Hypothalamus (tissue), 51 donors: ENCODE measurements at places on chromosomes 13 and 19.
A peak's percentile ranks its signal among the peaks of the same experiment; 100 is the strongest.

DNA sequence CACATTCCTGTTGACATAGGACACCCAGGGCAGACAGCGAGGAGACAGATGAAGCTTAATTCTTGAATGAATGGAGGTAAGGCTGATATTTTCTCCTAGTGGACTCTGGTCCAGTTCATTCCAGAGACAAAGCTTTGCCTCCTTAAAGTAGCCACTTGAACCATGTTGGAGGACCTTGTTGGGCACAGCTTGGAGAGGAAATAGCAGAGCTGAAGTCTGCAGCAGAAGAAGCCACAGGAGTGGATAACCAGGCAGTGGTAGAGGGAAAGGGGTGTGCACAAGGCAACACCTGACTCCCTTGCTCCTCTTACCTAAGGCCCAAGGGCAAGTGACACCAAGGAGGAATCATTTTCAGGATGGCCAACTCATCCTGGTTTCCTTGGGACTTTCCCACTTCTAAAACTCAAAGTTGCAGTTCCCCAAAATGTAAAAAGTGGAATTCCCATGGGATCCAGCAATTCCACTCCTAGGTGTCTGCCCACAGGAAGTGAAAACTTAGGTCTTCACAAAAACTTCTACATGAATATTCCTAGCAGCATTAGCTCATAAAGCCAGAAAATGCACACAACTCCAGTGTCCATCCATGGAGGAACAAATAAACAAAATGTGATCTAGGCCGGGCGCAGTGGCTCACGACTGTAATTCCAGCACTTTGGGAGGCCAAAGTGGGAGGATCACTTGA lies 6.6 kb upstream of the RFX2 start:
- DNase-seq: no peak

DNA sequence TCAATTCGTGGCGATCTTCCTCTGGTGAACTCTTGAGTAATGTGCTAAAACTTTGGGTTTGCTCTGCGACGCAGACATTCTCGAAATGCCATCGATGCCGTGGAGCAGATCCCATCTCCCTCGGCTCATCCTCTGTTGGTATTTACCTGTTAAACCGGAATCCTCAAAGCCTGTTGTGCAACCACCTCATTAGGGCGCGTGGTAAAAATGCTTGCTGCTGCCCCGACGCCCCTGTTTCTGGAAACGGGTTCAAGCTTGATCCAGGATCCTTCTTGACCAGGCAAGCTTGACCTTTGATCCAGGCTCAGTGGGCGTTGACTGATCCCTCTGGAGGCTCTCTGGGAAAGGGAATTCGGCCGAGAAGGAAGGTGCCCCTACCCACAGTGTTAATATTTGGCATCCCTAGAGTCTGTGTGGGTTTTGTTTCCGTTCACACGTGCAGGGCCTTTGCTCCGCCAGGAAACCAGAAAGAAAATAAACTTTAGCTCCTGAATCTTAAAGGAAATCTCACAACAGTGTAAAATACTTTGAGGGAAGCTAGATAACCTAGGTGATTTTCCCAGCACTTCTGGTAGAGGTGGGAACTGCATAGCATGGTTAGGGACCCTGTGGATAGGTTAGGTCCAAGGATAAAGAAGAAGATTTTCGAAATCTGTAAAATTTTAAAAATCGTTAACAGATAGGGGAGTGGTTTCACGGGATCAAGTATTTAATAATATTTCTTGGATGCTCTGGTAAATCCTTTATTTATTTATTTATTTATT lies 1.1 kb downstream of the LSM14A start:
- no peak for DNase-seq

GRCh38 chr19:2345076-2345475 lies 15.0 kb upstream of the TMPRSS9 start:
- no peak for DNase-seq

GRCh38 chr13:98977568-98978265 lies at the start of gene DOCK9:
Gene DOCK9, minus strand, starts transcription at chr13:98978064. Its CDS starts 155 bp downstream, at chr13:98977909.
- DNase-seq: peak; percentile 81

- no peak for DNase-seq
These were observed 60.0 kb downstream of the MCF2L start for GRCh38 chr13:113029061-113029445.

DNA sequence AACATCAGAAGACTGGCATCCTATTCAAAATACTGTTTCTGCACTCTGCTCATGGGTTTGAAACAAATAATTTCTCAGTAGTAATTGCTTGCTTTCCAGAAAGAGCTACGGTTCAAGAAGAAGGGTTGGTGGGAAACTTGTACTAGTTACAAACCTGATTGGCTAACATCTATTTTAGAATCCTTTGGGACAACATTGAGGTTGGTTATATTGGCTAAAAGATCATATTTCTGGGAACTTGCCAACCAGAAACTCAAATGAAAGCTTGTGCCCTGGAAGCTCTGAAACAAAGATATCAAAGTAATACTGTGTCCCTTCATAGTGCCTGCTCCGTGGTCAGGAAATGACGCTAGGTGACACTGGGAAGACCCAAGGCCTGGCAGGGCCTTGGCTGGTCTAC lies 141.7 kb downstream of the LACC1 start:
- DNase-seq: no peak

DNA sequence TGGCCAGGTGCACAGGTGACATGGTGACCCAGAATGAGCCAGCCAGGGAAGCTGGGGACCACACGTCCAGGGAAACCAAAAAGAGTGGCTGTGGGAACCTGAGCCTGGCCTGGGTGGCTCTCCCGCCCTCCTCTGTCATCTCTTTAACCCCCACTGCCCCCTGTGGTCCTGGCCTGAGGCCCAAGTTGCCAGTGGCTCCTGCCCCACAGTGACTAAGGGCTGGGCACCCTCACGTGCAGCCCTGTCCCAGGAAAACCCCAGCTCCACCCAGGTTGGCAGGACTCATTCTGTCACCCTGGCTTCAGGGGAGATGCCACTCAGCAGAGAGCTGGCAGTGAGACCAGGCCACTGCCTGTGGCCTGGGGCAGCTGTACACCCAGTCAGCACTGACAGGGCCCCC lies 30.6 kb upstream of the ISYNA1 start:
- DNase-seq: no peak

DNA sequence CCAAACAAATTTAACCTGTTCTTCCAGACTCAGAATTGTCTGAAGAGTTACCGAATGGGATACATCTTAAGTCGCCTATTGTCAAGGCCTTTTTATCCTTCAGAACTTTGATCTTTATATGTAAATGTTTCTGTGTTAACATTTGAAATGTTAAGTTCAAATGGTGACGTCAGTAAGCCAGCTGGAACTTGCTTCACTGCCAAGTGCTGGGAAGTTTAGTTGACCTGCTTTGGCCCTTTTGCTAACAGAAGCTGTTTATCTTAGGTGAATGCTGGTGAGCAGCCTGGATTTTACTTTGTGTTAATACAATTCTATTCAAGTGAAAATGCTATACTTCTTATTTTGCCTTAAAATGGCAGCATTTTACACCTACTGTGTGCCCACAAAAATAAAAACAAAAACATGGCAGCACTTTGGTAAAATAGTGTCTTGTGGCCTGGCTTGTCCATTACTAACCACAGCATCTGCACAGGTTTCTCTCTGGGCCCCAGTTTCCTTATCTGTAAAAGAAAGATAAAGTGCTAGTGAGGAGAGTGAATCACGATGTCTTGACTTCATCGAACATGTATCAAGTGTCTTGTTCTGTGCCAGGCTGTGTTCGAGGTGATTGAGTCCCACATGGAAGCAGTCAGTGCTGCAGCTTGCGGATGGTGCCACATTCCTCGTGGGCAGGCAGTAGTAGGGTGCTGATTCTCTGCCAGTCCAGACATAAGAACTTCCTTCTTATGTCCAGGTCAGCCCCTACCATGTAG lies 2.2 kb downstream of the NAXD start:
- DNase-seq: no peak

DNA sequence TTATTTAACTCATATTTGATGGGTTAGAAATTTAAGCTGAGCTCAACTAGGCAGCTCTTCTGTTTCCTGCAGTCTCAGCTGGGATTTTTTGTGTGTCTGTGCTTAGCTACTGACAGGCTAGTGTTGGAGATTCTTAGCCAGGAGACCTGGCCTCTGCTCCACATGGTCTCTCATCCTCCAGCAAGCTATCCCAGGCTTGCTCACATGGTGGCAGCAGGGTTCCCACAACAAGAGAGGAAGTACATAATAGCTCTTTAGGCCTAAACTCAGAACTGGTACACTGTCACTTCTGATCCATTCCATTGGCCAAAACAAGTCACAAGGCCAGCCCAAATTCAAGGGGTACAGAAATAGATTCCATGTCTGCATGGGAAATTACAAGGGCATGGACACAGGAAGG lies 406.2 kb downstream of the SUCLA2 start:
- no peak for DNase-seq

- DNase-seq: no peak
These were observed 415.4 kb upstream of the KLHL1 start for GRCh38 chr13:70523622-70524021.

GRCh38 chr13:29859971-29860370 lies 9.6 kb upstream of the UBL3 start:
- no peak for DNase-seq

DNA sequence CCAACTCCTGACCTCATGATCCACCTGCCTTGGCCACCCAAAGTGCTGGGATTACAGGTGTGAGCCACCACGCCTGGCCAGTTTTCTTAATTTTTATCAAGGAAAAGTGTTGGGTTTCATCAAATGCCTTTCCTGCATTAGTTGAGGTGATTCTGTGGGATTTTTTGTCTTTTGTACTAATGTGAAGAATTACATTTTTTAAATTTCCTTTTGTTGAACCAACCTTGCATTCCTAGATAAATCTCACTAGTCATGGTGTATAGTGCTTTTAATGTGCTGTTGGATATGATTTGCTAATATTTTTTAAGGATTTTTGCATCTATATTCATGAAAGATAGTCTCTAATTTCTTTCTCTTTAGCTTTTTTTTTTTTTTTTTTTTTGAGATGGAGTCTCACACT lies 2.4 kb upstream of the ZNF560 start:
- no peak for DNase-seq

DNA sequence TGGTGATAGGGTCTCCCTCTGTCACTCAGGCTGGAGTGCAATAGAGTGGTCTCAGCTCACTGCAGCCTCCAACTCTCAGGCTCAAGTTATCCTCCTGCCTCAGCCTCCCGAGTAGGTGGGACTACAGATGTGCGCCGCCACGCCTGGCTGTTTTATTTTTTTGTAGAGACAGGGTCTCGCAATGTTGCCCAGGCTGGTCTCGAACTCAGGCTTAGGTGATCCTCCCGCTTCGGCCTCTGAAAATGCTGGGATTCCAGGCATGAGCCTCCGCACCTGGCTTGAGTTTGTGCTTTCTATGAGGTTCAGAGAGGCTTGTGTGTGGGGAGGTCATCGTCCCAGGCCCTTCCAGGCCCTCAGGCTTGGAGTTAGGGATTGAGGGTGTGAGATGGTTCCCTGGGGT lies 39.2 kb upstream of the TNFAIP8L1 start:
- no peak for DNase-seq

DNA sequence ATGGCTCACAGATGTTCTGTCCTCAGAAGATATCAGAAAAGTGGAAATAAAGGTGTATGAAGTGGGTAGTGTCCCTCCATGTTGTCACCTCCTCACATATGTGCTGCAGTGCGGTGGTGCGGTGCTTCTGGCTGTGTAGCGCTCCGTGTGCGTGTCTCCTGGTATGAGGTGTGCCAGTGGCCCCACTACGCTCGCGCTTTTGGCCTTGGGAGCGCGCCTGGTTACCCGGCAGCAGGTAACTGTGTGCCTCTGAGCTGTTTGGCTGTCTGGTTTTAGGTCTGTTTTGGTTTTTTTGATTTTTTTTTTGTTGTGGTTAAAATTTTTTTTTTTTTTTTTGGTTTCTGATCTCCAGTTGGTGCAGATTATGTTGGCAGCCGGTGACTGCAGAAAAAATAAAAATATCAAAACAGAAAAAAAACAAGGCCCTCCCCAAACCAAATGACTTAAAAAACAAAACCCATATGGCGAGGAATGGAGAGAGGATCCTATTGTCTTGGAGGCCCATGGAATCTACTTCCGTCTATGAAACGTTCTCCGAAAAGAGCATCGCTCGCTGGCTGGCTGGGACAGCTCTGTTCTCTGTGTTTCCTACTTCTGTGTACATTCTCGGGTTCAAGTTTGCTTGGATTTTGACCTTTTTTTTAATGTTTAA lies 7.9 kb downstream of the HNRNPL start:
- no peak for DNase-seq

- DNase-seq: no peak
These were observed 74.4 kb upstream of the FARP1 start for GRCh38 chr13:98068521-98068920.

GRCh38 chr19:52689843-52690368 lies 44.9 kb downstream of the ZNF611 start:
- peak; percentile 36 for DNase-seq

- no peak for DNase-seq
These were observed 326.2 kb downstream of the TSHZ3 start for GRCh38 chr19:31023038-31023437.

DNA sequence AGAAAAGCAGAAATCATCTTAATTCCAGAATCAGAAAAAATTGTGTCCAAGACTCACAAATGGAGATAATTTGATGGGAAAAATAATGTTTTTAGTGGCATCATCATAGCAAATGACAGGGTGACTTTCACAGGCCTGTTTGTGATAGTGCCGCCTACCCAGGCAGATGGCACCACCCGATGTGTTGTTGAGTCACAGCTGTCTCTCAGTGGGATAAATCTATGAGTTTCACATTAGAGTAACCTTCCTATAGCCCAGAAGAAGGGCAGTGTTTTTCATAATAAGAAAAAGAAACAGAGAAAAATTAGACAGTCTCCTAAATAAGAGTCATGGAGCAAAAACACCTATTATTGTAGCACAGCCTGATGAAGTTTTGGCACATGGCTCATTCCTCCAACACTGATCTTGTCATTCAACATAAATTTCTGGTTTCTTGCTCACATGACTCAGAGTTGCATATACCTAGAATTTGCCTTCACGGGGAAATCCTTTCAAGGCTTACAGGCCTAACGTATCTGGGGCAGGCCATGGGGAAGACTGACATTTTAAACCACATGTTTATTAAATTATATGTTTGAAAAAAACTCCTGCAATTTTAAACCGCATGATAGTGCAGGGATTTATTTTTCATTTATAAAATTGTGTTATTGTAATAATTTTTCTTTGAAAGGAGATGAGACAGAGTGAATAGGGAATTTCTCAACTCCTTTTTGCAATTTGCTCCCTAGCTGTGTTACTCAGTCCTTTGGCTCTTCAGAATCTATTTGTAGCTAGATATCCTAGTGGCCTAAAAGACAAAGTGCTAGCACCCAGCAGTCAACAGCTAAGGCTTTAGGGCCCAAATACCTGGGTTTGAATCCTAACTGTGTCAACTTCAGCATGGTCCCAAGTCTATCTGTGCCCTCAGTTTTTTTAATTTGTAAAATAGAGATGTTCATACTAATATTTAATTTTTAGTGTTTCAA lies 393.7 kb downstream of the NDFIP2 start:
- DNase-seq: no peak

- no peak for DNase-seq
These were observed 6.9 kb downstream of the NPHS1 start for GRCh38 chr19:35845215-35846037.

- peak; percentile 62 for DNase-seq
These were observed 15.4 kb downstream of the FCHO1 start for GRCh38 chr19:17766543-17767131.

GRCh38 chr13:27920677-27921420 lies 1.0 kb downstream of the PDX1 start:
- DNase-seq: no peak
